GM12878 (cell line): ENCODE measurements at places on chromosomes 6 and 20. TPM values are rescaled to one million over a fixed set of nuclear protein-coding genes. Genes with fewer than 3 reads are reported as not detected.

Gene CYB5R4
- total RNA-seq: 33.2 and 36.9 TPM in 2 replicates

Gene GPR6
- not detected in 2 replicates for total RNA-seq

Gene DEFB132
- not detected in 2 replicates for total RNA-seq

Gene IL17F
- not detected in 2 replicates for total RNA-seq

- peak within 1 kb of the TSS; percentile 97 for H3K27ac ChIP-seq
- H3K36me3 ChIP-seq: 0 out of 2 replicates have a peak, but pooled peaks cover 10% of the 10 kb centered on the region
- H3K4me3 ChIP-seq: peak within 1 kb of the TSS; percentile 91
- no peak for DNase-seq
- peaks cover 5% of the 10 kb centered on the region; the same call in 1 of the 2 replicates for H3K4me1 ChIP-seq
These were observed at the start of gene RBCK1 for GRCh38 chr20:407953-408842. Gene RBCK1 (plus strand): TSS chr20:408299. CDS start chr20:408758, 459 bp downstream.

DNA sequence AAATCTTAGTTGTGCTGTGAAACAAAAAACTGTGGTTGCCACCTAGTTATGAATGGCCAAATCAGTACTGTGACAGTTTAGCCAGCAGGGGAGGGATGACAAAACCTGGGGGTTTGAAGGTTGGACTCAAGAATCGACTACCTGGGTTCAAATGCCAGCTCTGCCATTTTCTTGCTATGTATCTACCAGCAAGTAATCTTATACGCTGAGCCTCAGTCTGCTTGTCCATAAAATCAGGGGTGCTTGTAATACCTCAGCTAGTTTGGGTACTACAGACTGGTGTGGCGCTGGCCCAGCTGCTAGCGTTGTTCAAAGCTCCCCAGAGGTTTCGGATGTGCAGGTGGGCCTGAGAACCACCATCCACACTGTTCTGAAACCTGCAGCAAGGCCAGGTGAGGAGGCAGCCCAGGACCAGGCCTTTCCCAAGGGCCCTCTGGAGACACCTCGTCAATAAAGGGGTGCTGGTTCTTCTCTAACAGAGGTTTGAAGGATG, 40.4 kb downstream of the TRAM2 start:
- no peaks in the 10 kb centered on the region for H3K27me3 ChIP-seq
- peak overlapping the region; percentile 85 for H3K27ac ChIP-seq
- 0 out of 2 replicates have a peak, but pooled peaks cover 5% of the 10 kb centered on the region for H3K36me3 ChIP-seq
- peaks cover 42% of the 10 kb centered on the region for H3K4me1 ChIP-seq
- DNase-seq: peak; percentile 50
